ENCODE measurements at places on chromosomes 13 and 19.

DNA sequence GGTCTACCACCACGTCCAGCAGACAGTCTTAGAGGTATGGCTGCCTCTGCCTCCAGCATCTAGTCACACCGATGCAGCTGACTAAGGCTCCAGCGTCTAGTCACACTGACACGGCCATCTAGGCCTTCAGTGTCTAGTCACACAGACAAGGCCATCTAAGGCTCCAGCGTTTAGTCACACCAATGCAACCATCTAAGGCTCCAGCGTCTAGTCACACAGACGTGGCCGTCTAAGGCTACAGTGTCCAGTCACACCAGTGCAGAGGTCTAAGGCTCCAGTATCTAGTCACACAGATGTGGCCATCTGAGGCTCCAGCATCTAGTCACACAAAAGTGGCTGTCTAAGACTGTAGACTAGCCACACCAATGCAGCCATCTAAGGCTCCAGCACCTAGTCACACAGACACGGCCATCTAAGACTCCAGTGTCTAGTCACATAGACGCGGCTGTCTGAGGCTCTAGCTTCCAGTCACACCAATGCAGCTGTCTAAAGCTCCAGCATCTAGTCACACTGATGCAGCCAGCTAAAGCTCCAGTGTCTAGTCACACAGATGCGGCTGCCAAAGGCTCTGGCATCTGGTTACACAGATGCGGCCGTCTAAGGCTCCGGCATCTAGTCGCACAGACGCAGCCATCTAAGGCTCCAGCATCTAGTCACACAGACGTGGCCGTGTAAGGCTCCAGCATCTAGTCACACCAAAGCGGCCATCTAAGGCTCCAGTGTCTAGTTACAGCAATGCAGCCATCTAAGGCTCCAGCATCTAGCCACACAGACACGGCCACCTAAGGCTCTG, 55.1 kb downstream of the KLF2 start:
- no peak for DNase-seq

GRCh38 chr13:45446181-45446580, 18.6 kb upstream of the COG3 start:
- DNase-seq, result peak; percentile 46

- no peak for DNase-seq
Measured at GRCh38 chr13:109346060-109346459, 440.3 kb downstream of the IRS2 start.

- DNase-seq, result no peak
Measured at GRCh38 chr19:33467851-33468250, 53.7 kb downstream of the PEPD start.

DNA sequence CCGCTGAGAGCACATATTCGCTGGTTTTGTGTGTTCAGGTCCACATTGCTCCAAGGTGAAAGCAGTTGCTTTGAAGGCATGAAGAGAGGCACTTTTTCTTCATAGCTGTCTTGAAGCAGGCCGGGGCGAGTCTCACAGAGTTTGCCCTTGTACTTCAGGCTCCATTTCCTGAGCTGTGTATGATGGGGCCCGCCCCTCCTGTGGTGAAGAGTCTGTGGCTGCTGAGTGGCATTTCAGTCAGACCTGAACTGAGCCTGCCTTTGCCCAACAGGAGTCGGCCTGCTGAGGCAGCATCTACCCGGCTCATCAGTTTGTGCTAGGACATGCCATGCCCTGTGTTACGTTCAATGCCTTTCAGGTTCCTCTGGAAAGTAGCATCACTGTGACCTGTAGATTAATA, 44.4 kb upstream of the C1QTNF9 start:
- no peak for DNase-seq

GRCh38 chr13:59392328-59392727, 771.4 kb downstream of the DIAPH3 start:
- no peak for DNase-seq

- no peak for DNase-seq
Measured at GRCh38 chr19:55212447-55212846, 3.1 kb upstream of the PTPRH start.

GRCh38 chr13:44116562-44117332, 237.0 kb downstream of the LACC1 start:
- no peak for DNase-seq

DNA sequence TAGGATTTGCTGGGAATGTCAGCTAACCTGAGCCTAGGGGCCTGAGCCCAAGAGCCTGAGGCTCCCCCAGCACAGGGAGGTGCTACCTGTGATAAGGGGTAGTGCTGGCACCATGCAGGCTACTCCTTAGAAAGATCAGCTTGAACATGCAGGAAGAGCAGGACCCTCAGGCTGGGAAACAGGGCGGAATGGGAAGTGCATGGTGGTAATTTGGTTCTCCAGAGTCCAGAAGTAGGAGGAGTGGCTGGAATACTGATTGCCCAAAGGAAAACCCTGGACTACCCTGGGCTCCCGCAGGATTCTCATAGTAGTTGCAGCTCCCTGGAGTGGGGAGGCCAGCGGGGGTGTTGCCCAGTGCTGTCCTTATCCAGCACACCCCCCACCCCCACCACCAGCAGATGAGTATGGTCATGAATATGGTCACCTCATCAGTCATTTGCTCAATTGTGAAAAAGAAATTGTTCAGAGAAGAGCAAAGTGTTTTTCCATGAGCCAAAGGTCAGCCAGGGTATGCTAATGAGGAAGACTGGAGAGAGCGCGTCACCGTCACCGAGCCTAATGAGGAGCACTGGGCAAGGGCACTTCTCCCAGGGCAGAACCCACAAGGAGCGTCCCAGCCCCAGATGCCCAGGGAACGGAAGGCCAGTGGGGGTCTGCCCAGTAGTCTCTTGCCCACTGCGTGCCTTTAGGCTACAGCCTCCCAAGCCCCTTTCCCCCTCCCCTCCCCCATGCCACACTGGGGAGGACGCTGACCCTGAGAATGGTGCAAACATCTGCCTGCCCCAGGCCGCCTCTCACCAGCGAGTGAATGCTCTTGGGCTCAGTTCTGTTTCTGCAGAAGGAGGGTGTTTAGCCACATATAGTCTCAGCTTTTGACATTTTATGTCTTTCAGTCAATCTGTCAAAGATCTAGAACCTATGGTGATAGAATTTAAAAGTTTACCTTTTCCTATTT, 5.3 kb downstream of the SLC25A15 start:
- no peak for DNase-seq

GRCh38 chr19:35166100-35167063, 11.8 kb downstream of the FXYD5 start:
- no peak for DNase-seq

GRCh38 chr13:112324116-112324515, 52.0 kb upstream of the SPACA7 start:
- no peak for DNase-seq
